Activated T-helper 9 cell treated with anti-CD3 and anti-CD28 coated beads, Interleukin-2, amount 50 U/mL, for 16 hours (primary cell): ENCODE measurements at places on chromosomes 2 and 18.

GRCh38 chr2:42169874-42170521 lies 845 bp downstream of the EML4 start:
- DNase-seq: no peak

- no peak for DNase-seq
These were observed 386.2 kb downstream of the SETBP1 start for GRCh38 chr18:45066886-45067285.

DNA sequence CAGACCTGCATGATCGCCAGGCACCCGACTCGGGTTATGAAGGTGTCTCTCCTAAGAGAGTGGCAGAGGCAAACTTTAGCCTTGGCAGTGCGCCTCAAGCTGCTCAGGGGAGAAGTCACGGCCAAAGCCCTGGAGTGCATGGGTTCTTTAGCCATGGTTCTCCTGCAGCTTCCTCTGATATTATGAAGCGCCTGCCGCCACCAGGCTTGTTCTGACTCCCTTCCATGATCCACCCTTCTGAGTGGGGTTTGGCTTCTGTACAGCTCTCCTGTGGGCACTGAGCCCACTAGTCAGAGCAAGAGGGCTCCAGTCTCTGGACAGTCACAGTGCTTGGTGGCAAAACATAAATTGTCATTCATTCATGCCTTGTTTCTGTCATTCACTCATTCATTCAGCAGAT lies 25.9 kb upstream of the TMBIM1 start:
- DNase-seq: no peak

DNA sequence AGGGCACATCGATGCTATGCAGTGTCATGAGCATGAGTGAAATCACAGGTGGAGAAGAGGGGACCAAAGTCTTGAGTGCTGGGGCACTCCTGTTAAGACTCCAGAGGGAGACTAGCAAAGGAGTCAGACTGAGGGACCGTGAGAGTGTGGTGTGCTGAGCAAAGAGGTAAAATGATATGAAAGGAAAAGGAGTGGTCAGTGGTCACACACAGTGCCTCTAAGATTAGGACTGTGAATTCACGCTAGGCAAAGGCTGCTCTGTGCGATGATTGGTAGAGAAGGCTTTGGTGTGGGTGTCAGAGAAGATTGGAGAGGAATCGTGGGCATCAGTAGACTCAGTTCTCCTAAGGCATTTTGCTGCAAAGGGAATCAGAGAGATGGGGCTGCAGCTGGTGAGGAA lies 12.8 kb downstream of the SOCS6 start:
- DNase-seq: no peak

DNA sequence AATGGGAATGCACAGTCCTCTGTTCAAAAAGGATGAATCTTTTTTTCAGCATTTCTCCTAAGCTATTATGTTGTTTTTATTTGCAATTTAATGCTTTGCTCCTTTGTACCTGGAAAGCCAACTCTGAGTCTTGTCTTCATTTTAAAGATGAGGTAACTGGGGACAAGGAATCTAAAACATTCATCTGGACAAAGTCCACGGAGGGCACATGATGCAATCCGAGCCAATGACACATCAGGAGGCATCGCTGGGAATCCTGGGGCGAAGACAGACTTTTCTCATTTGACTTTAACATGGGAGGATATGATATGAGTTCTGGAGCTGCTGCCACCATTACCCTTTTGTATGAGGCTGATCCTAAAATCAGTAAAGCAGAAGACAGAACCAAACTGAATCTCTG lies 116.5 kb upstream of the REG3G start:
- no peak for DNase-seq

- no peak for DNase-seq
These were observed 93.7 kb downstream of the HS1BP3 start for GRCh38 chr2:20557226-20557625.

- DNase-seq: no peak
These were observed 184.6 kb upstream of the MEX3C start for GRCh38 chr18:51382081-51382480.

DNA sequence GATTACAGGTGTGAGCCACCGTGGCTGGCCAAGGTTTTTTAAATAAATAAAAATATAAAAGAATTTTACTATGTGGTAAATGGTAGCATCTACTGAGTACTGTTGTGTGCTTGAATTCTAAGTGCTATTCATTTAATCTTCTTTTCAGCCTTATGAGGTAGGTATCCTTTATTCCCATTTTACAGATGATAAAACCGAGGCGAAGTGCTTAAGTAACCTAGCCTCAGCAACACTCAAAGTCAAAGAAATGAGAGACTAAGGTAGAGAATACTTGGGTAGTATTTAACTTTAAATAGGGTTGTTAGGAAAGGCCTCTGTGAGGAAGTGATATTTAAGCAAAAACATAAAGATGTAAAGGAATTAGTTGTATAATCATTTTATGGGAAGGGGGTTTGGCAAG lies 5.7 kb upstream of the THOC1 start:
- DNase-seq: no peak

DNA sequence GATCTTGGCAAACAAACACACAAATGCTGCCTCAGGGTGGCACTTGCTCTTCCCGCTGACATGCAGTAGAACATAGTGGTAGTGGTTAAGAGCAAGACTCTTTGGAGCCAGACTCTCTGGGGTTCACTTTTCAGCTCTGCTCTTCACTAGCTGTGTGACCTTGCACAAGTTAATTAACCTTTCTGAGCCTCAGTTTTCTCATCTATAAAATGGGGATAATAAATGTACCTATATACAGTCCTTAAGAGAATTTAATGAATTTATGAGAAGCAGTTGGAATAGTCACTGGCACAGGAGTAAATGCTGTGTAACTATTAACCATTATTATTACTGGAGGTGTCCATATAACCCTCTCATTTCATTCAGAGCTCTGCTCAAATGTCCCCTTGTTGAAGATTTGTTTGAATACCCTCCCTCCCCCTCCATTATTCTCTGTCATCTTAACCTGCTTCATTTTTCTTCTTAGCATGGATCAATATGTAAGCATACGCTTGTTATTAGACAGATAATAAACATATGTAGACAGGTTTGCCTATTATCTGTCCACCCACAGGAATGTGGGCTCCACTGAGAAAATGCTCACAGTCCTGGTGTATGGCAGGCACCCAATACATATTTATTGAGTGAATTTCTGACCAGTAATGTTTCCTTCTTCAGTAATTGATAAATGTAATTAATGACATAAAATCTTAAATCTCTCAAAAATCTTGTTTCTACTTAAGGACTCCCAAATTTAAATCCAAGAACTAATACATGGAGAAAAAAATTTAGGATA lies 64.5 kb downstream of the TSPYL6 start:
- no peak for DNase-seq

DNA sequence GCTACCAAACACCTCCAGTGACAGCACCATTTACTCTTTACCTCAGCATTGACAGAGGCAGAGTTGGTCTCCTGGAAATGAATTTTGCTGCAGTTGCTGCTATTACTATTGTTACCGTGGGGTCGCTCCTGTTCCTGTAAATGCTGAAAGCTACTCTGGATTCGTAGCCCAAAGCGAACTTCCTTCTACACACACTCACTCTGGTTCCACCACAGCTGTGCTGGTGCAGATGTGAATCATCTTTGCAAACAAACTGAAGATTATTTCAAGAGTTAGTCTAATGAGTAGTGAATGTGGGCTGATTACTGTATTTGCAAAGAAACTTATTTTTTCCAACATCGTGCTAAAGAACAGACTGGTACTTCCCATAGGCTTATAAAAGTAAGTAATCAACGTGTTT lies 304.0 kb downstream of the LPIN1 start:
- DNase-seq: no peak

GRCh38 chr18:2644535-2644934 lies 11.0 kb upstream of the SMCHD1 start:
- no peak for DNase-seq
